Activated CD4-positive, alpha-beta memory T cell treated with anti-CD3 and anti-CD28 coated beads, Interleukin-2, amount 10 ng/mL, durations not matched to agents 7 days and 5 days (primary cell): ENCODE measurements at places on chromosomes 2 and 18. TPM values are rescaled to one million over a fixed set of nuclear protein-coding genes. Genes with fewer than 3 reads are reported as not detected.

DNA sequence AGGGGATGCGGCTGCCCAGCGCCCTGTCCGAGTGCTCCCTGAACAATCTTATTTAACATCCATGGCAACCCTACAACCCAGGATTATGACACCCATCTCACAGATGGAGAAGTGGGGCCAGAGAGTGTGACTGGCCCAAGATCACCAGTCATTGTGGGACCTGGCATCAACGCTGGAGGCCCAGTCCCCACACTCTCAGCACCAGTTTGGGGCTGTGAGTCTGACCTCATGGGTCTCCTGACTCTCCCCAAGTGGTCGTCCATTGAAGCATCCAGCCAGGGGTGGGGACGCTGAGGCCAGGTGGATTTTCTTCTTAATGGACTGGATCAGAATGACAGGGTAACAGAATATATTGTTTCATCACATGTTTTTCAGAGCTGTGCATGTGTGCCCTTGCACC lies 24.5 kb downstream of the MAL start:
- H3K36me3 ChIP-seq = peaks cover 60% of the 10 kb centered on the region
- H3K27ac ChIP-seq = no peak overlapping the region
- no peaks in the 10 kb centered on the region for H3K27me3 ChIP-seq
- no peak overlapping the region for H3K4me3 ChIP-seq
- H3K4me1 ChIP-seq = peaks cover 50% of the 10 kb centered on the region

- H3K36me3 ChIP-seq = peaks cover 5% of the 10 kb centered on the region
- no peak overlapping the region for H3K27ac ChIP-seq
- no peak for DNase-seq
- H3K4me1 ChIP-seq = peaks cover 5% of the 10 kb centered on the region
- H3K27me3 ChIP-seq = peaks cover 6% of the 10 kb centered on the region
Observed at GRCh38 chr2:161030260-161031063, 129.8 kb upstream of the TANK start.

- no peak overlapping the region for H3K4me3 ChIP-seq
- peaks cover 58% of the 10 kb centered on the region for H3K36me3 ChIP-seq
- DNase-seq = no peak
- H3K27ac ChIP-seq = no peak overlapping the region
- peaks cover 23% of the 10 kb centered on the region for H3K4me1 ChIP-seq
Observed at GRCh38 chr2:61882850-61883249, 5.6 kb downstream of the CCT4 start.

HOXD3 gene
- not detected for total RNA-seq

MAP4K3 gene
- total RNA-seq = 12.3 TPM

GRCh38 chr2:105072039-105072438 lies 34.2 kb downstream of the MRPS9 start:
- H3K27me3 ChIP-seq = no peaks in the 10 kb centered on the region
- H3K4me1 ChIP-seq = peaks cover 17% of the 10 kb centered on the region
- no peaks in the 10 kb centered on the region for H3K36me3 ChIP-seq
- no peak overlapping the region for H3K27ac ChIP-seq
- H3K4me3 ChIP-seq = no peak overlapping the region

SLC4A5 gene
- total RNA-seq = 3.4 TPM

ZC3H15 gene
- 63.3 TPM for total RNA-seq

DNA sequence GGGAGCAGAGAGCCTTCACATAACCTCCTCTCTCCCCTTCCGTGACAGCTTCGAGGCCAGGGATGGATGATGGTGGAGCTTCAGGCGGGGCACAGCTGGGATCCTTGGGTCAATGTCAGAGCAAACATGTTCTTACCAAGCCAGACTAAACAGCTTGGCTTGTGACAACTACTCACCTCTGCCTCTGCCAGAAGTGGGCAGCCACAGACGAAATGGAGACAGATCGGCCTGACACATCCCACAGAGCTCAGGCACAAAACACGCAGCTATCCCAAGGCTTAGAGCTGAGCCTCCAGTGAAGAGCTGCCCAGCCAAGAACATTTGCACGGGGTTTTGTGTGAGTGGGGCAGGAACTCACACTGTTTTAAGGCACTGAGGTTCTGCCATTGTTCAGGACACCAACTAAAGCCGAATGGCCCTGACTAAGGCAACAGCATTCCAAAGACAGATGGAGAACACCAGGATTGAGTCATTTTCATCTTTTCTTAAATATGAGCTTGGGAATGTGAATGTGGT lies 12.8 kb downstream of the PXDN start:
- no peak overlapping the region for H3K4me3 ChIP-seq
- no peaks in the 10 kb centered on the region for H3K4me1 ChIP-seq
- no peaks in the 10 kb centered on the region for H3K36me3 ChIP-seq
- DNase-seq = no peak
- H3K27me3 ChIP-seq = no peaks in the 10 kb centered on the region

DNA sequence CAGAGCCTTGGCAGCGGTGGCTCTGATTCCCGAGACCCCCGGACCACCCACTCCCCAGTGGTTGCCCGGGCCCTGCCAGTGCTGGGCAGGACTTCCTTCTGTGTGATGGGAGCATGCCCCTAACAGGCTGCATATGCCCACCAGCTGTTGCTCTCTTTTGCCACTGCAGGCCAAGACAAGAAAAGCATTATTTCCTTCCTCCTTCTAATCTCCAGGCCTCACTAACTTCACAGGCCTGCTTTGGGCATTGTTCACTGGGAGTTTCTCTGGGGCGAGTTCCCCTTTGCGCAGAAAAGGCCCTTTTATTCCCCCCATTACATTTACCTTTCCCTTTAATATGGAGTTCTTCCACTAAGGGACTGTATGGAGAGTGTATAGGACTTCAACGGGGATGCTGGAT lies 249.1 kb upstream of the SIX2 start:
- DNase-seq = no peak
- no peak overlapping the region for H3K4me3 ChIP-seq
- H3K27ac ChIP-seq = no peak overlapping the region

IL36G gene
- not detected for total RNA-seq

CFAP210 gene
- not detected for total RNA-seq

ANKRD62 gene
- not detected for total RNA-seq

KLHL14 gene
- total RNA-seq = not detected

DNA sequence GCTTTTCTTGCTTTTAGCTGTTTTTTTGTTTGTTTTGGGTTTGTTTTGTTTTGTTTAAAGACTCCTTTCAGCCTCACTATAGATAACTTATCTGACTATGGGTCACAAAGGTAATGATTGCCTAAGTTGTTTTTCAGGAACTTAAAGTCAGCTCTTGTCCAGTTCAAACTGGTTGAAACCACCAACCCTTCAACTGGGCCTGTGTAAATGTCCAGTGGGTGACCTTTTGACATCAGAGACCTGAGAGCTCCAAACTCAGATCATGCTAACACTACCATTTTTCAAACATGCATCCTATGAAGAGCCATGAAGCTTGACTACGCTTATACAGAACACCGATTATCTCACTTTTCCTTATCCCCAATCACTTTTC lies 144.6 kb upstream of the RMP24 start:
- H3K4me3 ChIP-seq = no peak overlapping the region
- no peaks in the 10 kb centered on the region for H3K4me1 ChIP-seq
- H3K27me3 ChIP-seq = no peaks in the 10 kb centered on the region
- H3K36me3 ChIP-seq = no peaks in the 10 kb centered on the region

DNA sequence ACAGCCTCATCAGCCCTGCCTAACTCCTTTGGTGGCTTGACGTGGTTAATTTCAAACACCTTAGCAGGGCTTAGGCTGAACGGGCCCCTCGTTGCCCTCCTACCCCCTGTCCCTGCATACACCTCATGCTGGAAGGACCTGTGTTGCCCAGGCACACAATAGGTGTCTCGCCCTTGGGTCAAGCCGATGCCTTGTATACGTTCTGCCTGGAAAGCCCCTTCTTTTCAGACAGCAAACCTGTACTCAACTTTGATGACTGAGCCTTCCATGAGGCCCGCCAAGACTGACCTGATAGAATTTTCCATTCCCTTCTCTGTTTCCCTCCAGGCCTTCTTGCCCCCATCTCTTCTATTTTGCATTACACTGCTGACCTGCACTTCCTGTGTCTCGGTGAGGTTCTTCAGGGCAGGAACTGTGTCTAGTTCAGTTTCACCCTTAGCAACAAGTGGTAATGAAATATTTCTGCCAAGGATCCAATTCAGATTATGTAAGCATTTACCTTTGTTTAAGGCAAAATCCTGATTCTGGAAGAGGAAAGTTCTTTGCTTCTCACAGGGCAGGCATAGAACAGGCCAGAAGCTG lies 7.9 kb downstream of the GREB1 start:
- peaks cover 8% of the 10 kb centered on the region for H3K27me3 ChIP-seq
- H3K4me1 ChIP-seq = no peaks in the 10 kb centered on the region
- no peak overlapping the region for H3K4me3 ChIP-seq
- no peak for DNase-seq

DNA sequence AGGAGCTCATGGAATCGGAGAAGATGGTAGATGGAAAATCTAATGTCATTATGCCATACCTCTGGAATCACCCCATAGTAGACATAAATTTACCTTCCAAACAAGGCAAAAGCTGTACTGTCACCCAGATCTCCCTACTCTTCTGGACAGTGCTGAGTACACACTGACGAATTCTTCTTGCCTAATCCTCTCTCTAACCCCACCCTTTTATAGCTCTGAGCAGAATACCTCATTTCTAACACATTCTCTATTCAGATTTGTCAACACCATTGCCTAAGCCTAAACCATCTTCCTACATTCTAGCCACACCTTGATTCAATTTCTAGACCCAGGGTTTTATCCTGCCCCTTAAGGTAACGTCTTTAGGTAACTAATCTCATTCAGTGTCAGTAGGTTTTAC lies 321.0 kb upstream of the NRP2 start:
- no peak overlapping the region for H3K27ac ChIP-seq
- no peak overlapping the region for H3K4me3 ChIP-seq
- no peaks in the 10 kb centered on the region for H3K36me3 ChIP-seq

CD8B gene
- 1.7 TPM for total RNA-seq

DNA sequence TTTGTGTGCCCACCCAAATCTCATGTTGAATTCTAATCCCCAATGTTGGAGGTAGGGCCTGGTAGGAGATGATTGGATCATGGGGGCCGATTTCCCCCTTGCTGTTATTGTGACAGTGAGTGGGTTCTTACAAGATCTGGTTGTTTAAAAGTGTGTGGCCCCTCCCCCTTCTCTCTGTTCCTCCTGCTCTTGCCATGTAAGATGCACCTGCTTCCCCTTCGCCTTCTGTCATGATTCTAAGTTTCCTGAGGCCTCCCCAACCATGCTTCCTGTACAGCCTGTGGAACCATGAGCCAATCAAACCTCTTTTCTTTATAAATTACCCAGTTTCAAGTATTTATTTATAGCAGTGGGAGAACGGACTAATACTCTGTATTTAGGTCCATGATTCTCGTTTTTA lies 588.1 kb downstream of the DCDC2C start:
- H3K4me3 ChIP-seq = no peak overlapping the region
- H3K27me3 ChIP-seq = no peaks in the 10 kb centered on the region
- no peaks in the 10 kb centered on the region for H3K4me1 ChIP-seq
- no peak for DNase-seq
